ENCODE measurements at places on chromosomes 6 and 20. TPM values are rescaled to one million over a fixed set of nuclear protein-coding genes. Genes with fewer than 3 reads are reported as not detected.

The C20orf204 gene
- 0.47 TPM for total RNA-seq

The LY6G6F gene
- not detected for total RNA-seq

The SIGLEC1 gene
- 1.3 TPM for total RNA-seq

The MRAP2 gene
- 7.0 TPM for total RNA-seq

The ZSWIM1 gene
- 10.4 TPM for total RNA-seq

The PANK2 gene
- total RNA-seq, result 37.7 TPM

The CPXM1 gene
- total RNA-seq, result not detected

The TINAG gene
- total RNA-seq, result 0.72 TPM

The C20orf144 gene
- total RNA-seq, result 0.24 TPM

The PAX1 gene
- total RNA-seq, result not detected

The TBX18 gene
- 22.6 TPM for total RNA-seq

The SLC44A4 gene
- total RNA-seq, result 0.16 TPM

The DEFB112 gene
- total RNA-seq, result not detected

The WFDC2 gene
- not detected for total RNA-seq

The DBNDD2 gene
- total RNA-seq, result 3.3 TPM
